ENCODE measurements at places on chromosomes 6 and 20. TPM values are rescaled to one million over a fixed set of nuclear protein-coding genes. Genes with fewer than 3 reads are reported as not detected.

The RGS17 gene
- total RNA-seq, result 3.8 TPM

DNA sequence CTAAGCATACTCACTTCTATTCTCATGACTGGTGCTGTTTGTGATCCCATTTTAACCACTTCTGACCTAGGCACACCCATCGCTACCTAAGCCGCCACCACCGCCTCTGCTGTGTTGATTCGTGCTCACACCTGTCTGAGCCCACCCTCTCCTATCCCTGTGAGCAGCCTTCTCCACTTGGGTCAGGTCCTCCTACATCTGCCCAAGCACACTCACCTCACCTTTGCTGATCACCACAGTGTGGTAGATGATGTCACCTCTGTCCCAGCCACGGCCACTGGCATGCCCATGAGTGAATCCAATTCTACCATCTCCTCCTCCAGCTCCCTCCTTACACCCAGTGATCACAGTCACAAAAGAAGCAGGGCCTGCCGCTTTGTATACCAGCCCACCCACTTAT is 20.8 kb downstream of the MUC22 start:
- no peak for DNase-seq

DNA sequence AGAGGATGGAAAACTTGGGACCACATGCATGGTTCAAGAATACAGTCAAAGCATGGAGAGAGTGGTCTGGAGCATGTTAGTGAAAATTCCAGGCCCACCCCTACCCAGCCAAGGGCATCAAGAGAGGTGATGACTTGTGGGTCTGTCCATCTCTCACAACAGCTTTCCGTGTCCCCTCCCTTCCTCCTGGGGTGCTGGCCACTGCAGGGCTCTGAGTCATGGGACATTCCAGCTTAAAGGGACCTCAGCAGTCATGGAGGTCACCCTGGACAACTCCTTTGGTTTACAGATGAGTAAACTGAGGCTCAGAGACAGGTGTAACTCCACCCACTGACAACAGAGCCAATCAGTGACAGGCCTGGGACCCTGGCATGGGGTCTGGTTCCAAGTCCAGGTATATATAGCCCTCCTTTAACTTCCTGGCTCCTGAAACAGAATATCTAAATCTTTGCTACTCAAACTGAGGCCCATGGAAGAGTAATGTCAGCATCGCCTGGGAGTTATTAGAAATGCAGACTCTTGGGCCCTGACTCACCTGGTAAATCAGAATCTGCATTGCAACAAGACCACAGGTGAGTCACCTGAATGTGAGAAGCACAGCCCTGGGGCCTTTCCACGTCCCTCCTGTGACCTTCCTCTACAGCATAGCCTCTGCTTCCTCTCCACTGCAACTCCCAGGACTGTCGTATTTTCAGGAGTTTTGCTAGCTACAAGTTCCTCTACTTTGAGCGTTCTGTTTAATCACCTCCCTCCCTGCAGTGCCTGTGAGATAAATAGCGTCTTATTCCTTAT is 170.2 kb downstream of the ZDHHC14 start:
- DNase-seq, result no peak

DNA sequence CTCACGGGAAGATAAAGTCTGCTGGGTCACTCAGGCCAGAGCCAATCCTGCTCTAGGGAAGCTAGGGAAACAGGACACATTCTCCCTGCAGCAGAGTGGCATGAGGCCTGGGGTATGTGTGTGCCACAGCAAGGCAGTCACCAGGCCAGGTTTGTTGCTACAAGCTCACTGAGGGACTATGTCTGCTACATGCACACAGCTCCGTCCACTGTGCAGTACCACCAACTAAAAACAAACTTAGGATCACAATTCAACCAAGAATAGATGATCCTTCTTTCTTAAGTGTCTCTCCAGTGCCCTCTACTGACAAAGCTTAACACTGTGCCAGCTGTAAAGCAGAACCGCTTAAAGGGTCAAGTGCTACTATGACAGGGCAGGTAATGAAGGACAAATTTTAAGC is 192.5 kb downstream of the PTPRK start:
- no peak for DNase-seq

DNA sequence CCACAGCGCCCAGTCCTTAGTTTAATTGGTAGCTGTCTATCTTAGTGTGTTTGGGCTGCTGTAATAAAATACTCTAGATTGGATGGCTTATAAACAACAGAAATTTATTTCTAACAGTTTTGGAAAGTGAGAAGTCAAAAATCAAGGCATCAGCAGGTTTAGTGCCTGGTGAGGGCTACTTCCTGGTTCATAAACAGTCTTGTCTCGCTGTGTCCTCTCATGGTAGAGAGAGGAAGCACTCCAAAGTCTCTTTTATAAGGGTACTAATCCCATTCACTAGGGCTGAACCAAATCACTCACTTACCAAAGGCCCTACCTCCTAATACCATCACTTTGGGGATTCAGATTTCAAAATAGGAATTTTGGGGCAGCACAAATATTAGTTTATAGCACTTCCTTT is 336.9 kb upstream of the RSPO3 start:
- DNase-seq, result no peak

DNA sequence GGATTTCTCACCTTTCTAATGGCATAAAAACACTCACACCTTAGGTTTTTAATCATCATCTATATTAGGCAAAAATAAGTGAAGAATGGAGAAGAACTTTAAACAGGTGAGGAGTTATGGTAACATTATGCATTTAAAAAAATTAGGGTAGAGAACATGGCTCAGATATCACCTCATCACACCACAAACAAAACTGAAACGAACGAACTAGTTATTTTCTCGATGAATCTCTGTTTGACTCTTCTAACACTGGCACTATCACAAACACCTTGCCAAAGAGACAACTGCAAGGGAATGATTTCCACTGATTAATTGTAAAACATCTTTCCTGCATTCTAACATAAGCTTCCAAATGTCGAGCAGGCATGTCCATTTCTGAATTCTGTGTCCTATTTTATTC is 286.1 kb upstream of the GJE1 start:
- DNase-seq, result no peak

The C4A gene
- total RNA-seq, result 0.35 TPM

- no peak for DNase-seq
Observed at GRCh38 chr6:38498085-38498484, 141.6 kb downstream of the BTBD9 start.

DNA sequence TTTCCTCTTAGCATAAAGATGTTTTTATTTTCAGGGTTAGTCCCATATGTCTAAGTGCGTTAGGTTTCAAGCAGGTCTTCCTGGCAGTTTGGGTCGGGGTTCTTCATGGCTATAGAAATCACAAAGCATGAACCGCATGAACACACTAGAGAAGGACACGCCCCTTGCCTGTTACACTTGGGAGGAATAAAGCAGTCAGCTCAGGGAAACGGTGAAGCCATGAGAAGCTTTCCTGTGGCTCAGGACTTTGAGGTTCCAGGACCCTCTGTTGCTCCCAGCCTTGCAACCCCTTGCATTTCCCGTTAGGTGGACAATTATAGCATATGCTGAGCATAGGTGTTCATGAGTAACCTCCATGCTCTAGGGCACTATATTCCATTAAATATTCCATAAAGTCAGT is 96.7 kb downstream of the SYCP2 start:
- peak; percentile 8 for DNase-seq

DNA sequence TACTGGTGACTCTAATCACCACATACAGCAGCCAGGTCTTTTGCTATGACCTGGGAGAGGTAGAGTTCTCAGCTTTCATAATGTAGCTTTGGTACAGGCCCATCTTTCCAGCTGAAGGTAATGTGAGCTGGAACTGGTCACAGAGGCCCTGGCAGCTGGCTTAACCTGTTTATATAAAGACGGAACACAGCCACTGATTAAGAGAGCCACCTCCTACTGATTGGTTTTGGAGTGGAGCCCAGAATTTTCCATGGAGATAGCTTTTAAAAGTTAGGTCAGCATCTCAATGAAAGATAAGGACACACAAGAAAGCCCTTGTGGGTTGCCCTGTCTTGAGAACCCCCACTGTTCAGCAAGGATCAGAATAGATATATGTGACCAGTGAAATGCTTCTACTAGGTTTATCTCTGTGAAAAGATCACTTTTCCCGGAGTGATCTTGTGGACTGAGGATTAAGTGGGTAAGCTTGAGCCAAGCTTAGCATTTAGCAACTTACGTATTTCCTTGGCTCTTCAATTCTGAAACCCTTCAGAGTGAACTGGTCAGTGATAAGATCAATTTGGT is 213.7 kb upstream of the CITED2 start:
- DNase-seq, result no peak

Measured in H7 (cell line).